ENCODE measurements at places on chromosomes 13 and 19. TPM values are rescaled to one million over a fixed set of nuclear protein-coding genes. Genes with fewer than 3 reads are reported as not detected.

Gene LINGO3
- total RNA-seq, result 0.28 TPM

- DNase-seq, result no peak
Observed at GRCh38 chr19:22935151-22935550, 67.8 kb downstream of the ZNF728 start.

DNA sequence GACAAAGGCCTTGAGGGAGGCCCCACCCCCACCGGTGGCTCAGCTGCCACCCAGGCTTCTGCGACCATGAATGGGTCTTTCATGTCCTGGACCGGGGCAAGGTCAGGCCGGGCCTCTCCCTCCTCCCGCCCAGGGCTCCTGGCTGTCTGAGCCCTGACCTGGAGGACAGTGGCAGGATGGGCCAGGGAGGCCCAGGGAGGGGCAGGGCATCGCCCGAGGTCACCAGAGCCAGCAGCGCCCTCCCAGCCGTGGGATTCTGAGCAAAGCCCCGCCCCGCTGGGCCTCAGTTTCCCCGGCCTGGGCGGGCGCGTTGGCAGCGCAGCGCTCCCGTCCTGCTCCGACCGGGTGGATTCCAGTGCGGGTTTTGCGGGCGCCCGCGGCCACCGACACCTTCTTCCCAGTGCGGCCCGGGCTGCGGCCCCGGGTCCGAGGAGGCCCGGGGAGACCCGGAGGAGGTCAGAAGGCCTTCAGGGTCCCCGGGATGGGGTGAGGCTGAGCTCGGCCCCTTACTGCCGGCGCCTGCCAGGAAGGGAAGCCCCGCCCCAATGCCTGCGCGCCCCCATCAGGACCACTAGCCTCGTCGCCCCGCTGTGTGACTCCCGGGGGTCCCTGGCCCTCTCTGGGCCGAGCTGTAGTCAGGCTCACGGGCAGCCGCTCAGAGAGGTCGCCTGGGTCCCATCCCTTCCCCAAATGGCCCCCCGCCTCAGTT lies 24.6 kb upstream of the SEMA6B start:
- peak; percentile 67 for DNase-seq

DNA sequence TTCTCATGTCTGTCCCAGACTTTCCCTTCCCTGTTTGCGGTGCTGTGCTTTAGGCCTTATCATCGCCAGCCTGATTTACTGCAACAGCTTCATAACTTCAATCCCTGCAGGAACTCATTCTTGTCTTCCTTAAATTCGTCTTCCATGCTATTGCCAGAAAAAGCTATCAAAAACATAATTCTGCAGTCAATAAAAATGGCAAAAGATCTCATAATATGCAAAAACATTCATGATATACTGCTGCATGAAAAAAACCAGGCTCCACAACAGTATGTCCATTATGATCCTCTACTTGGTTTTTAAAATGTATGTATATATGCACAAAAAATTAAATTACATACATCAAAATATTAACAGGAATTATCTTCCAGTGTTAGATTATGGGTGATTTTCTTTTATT lies 28.4 kb downstream of the TGDS start:
- no peak for DNase-seq

Data from H9 (cell line).